NCI-H1930 (cell line): ENCODE measurements at places on chromosomes 2 and 18.

DNA sequence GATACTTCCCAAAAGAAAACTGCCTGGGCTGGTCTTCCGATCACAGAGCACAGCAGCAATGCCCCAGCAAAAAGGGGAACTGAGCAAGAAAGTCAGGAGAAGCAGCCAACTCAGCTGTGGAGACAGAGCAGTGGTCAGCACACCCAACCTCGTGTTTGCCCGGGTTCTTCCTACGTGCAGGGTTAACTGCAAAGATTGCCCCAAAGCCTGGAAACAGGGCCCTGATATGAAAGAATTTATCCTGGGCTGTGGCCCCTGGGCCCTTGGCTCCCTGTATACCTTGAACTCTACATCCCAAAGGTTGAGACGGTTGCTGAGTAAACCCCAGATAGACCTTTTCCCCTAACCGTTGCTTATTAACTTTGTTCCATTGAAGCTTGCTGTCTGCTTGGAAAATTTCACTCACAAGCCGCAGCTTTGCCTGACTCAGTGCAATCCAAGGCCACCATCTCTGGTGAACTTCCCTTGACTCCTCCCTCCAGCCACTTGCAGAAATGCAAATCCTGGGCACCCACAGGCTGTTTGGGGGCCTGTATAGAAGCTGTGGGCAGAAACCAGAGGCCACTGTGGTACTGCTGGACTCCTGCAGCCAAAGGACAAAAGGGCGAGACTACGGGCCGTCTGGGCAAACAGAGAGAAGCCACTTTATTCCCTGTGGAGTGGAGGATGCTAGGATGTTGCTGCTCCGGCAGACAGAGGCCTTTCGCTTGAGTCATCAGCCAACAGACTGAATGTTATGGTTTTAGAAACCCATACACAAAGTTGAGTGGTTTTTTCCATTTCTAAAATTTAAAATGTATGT lies 18.2 kb downstream of the NRP2 start:
- no peak for DNase-seq

GRCh38 chr2:226862623-226863022 lies 26.8 kb downstream of the RHBDD1 start:
- DNase-seq, result no peak

DNA sequence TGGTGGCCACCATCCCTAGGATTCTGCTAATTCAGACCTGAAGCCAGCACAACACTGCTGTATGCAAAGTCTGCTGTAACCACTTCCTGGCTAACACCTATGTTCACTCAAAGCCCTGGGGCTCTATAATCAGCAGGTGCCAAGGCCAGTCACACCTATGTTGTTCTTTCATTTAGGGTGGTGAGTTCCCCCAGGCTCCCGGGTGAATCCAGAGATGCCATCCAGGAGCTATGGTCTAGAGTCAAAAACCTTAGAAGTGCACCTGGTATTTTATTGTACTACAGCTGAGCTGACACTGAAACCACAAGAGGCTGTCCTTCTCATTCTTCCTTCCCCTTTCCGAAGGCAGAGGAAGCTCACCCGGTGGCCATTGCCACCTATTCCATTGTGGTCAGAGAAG lies 46.2 kb upstream of the CCDC141 start:
- DNase-seq, result no peak

DNA sequence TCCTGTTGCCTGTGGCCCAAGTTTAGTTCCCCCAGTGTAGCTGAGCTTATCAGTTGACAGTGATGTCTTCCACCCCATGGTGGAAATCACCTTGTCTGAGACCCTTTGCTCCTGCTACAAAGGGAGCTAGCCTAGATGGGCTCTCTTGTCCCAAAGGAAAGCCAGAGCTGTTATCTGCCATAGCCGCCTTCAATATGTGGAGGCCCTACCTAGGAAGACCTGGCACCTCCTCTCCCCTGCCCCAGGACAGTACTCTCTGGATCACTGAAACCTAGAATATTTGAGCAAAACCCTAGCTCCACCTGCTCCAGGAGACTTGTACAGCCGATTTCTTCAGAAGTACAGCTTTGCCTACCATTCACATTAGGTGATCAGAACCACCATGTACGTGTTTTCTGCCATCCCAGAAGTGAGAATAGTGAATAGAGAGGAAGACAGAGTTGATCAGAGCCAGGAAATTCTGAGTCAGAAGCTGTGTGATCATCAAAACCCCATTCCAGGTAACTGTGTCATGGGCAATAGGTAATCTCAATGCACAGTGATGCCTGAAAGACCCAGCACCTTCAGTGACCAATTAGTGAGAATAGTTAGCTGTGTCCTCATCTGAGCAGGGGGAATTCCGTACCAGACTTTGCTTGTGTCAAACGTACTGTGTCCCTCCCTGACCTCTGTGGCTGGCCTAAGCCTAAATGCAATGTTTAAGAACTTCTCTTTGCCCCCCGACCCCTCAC lies 138.4 kb upstream of the ALPP start:
- no peak for DNase-seq

DNA sequence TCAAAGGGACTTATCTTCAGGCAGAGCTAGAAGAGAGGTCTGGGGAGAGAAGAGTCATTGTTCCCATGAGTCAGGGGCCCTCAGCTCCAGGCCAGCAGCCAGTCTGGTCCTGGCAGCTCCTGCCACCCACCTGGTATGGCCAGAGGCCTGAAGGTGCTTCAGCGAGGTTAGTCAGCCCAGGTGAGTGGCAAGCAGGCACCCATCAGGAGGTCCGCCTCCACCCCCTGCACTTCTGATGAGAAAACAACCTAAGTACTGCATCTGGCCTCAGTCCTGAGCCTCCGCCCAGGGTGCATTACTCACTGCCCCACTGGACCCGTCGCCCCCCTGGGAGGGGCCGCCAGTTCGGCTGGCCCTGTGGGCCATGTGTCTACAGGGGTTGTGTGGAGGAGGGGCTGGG lies 130.2 kb downstream of the INHBB start:
- no peak for DNase-seq

GRCh38 chr18:75408554-75409506 lies 18.7 kb downstream of the SMIM21 start:
- no peak for DNase-seq

DNA sequence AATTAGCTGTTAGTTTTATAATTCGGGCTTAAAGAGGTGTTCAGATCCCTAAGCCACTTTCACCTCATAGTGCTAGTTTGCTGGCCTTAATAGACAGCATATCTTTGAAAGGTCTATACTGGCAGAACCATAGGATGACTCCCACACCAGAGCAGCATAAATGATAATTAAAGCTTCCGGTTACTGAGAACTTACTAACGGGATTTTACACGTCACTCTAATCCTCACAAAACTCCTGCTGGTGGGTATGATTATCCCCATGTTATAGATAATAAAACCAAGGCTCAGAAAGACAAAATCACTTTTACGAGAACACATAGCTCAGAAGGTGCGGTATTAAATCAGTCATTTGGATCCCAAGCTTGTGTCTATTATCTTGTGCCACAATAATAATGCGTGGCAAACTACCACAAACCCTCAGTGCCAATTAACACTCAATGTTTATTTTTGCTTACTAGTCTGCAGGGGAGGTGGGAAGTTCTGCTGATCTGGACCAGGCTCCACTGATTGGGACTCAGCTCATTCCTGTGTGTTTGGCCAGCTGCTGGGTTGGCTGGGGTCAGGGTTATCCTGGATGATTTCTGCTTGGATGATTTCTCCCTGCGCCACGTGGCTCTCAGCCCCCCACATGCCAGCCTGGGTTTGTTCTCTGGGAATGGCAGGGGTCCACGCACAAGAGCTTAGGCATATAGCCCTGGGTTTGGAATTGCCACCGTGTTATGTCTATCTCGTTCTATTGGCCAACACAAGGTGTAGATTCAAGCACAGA lies 62.3 kb downstream of the TRIB2 start:
- DNase-seq, result no peak

DNA sequence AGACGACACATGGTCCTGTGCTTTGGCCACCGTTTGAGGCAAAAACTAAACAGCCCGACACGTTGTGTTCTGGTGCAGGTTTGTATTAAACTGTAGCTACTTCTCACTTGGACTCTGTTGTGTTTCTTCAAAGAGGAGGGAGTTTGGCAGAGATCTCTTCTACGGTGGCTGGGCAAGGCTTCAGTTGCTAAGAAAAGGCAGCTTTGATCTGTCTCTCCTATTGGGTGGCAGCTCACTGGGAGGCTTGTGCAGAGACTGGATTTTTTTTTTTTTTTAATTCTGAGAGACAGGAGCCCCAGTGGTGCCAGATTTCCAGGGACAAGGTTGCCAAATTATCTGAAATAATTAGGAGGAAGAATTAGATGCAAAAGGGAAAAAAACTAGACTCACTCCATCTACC lies 20.2 kb upstream of the MAPRE3 start:
- DNase-seq, result no peak

DNA sequence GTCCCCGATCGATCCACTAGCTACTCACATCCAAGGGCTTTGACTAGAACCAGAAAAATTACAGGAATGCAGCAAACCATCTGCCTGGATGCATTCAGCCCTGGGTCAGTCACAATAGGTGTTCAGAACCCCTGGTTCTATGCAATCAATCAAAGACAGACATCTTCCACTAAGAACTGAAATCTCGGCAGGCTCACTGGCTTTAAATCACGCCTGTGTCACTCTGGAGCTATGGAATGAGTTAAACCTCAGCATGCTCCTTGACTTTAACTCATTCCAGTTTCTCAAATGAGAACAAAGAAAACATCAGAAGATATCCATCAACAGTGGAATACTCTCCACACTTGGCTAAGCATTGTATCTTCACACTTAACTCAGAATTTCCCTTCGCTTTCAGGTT lies 68.1 kb upstream of the SPTBN1 start:
- DNase-seq, result no peak

DNA sequence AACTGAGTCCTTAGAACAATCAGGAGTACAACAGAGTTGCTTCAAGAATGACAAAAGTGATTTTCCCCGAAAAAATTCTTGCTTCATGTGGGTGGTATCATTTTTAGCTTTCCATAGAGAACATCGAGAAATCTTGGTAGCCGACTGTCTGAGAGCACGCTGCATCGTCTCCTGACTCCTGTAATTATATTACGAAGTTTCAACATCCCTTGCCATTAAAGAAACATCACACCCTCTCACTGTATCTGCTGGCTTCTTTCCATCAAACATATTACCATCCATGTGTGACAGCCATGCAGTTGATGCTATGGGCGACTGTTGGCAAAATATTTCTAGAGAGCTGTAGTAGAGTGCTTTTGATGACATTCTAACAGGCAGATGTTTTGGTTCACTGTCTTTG lies 311.2 kb downstream of the CMPK2 start:
- DNase-seq, result no peak

GRCh38 chr2:118709786-118710185 lies 137.7 kb downstream of the EN1 start:
- DNase-seq, result no peak

GRCh38 chr2:149191915-149192314 lies 138.5 kb upstream of the LYPD6 start:
- DNase-seq, result no peak

- no peak for DNase-seq
These were observed 379.0 kb upstream of the CHST9 start for GRCh38 chr18:27564066-27564465.

DNA sequence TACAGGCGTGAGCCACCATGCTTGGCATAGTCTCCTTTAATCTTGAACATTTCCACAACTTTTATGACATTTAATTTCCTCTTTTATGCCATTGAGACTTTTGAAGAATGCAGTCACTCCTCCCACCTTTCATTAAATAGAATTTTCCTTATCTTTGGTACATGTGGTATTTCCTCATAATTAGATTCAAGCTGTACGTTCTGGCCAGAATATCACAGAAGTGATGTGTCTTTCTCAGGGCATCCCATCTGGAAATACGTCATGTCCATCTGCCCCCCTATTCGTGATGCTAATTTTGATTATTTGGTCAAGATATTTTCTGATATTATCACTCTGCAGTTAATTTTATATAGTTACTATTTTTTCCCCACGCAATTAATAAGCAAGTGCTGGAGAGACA lies 16.9 kb downstream of the CASP10 start:
- DNase-seq, result no peak

DNA sequence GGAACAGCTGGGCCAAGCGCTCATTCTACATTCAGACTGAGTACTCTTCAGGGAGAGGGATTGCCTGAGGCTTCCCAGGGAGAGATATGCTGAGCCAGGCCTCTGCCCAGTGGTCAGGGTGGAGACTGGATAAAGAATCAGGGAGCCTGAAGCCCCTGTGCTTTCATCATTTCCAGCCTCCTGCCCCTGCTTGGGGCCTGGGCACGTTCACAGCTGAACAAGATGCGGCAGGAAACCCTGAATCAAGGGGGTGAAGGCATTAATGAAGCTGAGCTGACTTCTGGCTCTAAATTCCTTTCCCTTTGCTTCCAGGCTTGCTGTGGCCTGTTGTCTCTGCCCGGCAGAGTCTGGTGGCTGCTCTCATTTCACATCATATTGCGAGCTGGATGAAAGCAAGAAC lies 35.0 kb downstream of the RPL37A start:
- no peak for DNase-seq

DNA sequence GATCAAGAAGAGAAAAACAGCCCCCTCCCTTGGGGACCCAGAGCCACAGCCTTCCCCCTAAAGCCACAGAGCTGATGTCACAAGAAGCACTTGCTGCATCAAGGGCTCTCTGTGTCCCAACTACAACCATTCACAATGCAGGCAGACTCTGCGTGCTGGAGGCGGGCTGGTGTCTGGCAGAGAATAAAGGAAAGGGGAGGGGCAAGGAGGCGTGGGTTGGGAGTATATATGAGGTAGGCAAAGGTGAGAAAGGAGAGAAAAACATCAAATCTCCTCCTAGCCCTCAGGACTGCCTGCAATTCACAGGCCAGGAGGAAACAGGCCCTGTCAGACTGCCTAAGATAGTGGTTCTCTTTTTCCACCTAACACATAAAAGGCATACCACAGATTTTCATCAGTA lies 48.8 kb upstream of the IHH start:
- no peak for DNase-seq

DNA sequence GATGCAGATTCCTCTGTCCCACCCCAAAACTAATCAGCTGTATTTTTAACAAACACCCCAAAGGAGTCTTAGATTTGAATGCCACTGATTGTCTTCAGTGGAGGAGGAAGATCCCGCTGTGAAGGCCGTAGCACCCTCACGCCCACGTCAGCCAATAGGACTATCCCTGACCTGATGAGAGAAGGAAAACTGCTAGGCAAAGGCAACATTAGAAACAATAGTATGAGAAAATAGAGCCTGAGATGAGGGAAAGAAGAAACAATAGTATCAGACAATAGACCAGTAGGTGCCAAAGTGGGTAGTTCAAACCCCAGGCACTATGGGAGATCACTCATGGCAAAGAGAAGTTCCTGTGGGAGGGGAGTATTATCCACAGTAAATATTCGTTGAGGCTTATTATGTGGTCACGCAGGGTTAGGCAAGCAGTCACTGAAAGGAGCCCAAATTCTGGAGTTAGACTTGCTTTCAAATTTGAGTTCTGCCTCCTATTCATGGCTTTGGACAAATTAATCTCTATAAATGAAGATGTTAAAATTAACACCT lies 2.8 kb downstream of the PCBP1 start:
- DNase-seq, result peak; percentile 36

- peak; percentile 42 for DNase-seq
These were observed 18.8 kb upstream of the HAAO start for GRCh38 chr2:42810971-42811811.

- DNase-seq, result no peak
These were observed 60.6 kb downstream of the ZNF516 start for GRCh38 chr18:76434452-76434851.
